ENCODE measurements at places on chromosomes 6 and 20.
A peak's percentile ranks its signal among the peaks of the same experiment; 100 is the strongest.

DNA sequence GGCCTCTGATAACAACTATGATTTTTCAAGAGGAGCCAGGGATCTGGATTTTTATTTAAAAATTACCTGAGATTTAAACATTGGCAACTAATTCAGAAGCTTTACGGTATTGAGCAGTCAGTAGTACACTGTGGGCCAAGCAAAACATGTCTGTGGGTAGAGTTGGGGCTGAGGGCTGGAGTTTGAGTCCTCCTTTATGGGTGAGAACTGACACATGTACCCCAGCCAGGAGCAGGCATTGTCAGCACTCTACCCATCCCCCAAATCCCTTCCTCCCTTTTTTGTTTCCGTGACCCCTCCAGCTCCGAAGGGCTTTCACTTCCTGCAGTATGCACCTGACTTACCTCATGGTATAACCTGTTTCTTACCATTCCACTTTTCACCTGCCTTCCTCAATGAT, 131.4 kb downstream of the SNX5 start:
- no peak for DNase-seq

GRCh38 chr6:144997996-144998395, 712.9 kb downstream of the UTRN start:
- DNase-seq, result no peak

DNA sequence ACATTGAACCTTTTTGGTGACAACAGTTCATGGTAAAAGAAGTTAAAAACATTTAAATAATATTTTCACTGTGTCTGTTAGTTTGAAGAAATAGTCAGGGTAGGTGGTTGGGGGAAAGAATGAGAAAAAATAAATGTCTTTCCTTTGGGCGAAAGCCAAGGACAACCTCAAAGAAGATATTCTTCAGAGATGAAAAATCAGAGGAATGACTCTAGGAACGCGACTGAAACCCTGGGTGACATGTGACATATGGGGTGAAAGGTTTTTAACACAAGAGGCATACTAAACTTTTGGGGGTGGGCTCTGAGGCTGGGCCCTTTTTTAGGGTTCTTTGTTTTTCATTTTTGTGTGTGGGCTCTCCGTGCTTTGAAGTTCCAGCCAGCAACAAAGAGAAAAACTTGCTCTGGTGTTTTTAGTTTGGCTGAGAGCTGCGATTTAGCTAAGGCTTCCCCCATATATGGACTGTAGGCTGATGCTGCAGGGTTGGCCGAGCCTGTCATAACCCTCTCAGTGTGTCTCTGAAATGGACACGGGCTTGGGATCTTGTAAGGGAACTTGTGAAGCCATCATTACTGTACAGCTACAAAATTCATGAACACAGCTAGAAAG, 610.1 kb upstream of the ARID1B start:
- DNase-seq, result no peak

- no peak for DNase-seq
Observed at GRCh38 chr6:29685718-29686326, 4.9 kb upstream of the ZFP57 start.

- DNase-seq, result peak; percentile 51
Observed at GRCh38 chr20:57672164-57672563, 37.7 kb downstream of the PMEPA1 start.

DNA sequence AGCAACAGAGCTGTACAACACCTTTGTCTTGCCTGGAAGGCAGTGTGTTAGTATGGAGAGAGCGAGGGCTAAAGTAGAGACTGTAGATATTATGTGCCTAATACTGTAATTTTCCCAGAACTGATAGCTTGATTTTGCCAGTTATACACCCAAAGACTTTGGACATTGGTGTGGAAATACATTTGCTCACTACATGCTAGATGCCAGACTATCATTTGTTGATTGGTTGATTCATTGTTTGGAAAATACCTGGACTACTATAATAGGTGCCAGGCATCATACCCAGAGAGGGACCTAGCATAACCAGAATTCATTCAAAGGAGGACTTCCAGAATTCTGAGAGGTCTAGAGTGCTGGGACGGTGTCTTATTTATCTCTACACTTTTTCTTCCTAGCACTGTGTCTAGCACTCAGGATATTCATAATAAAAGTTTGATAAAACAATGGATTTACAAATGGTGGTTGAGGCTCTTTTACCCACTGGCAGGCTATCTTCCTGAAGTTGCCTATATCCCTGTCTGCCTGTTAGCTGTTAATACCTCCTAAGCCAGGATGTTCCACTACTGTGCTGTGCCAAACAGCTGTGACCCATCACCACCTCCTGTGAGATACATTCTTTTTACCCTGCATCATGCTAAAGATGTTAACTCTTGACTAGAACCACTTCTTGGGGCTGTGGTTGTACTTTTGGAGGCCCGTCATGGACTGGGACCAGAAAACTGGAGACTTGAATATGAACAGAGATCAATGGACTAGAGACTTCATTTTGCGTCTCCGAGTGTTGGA, 72.2 kb upstream of the FUCA2 start:
- no peak for DNase-seq

- no peak for DNase-seq
Observed at GRCh38 chr6:34151321-34152041, 5.6 kb upstream of the GRM4 start.

- peak; percentile 72 for DNase-seq
Observed at GRCh38 chr6:14897831-14898230, 348.0 kb upstream of the JARID2 start.

All from suppressor macrophage (primary cell).